ENCODE measurements at places on chromosomes 6 and 20.

DNA sequence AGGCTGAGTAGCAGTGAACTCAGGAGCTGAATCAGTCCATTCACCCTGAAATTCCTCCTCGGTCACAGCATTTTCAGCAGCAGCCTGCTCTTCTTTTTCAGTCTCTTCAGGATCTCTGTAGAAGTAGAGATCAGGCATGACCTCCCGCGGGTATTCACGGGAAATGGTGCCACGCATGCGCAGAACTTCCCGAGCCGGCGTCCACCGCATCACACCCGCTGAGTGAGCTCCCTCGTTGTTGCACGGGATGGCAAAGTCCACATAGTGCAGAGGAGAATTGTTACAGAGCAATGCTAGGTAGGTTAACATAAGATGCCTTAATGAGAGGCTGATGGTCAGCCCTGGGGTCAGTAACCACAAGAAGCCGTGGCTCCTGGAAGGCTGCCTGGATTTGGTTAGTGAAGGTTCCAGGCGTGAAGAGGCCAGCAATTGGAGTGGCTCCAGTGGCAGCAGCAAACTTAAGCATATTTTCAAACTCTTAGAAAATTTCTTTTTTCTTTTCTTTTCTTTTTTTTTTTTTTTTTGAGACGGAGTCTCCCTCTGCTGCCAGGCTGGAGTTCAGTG is 113.5 kb upstream of the HDAC2 start:
- no peak for DNase-seq

DNA sequence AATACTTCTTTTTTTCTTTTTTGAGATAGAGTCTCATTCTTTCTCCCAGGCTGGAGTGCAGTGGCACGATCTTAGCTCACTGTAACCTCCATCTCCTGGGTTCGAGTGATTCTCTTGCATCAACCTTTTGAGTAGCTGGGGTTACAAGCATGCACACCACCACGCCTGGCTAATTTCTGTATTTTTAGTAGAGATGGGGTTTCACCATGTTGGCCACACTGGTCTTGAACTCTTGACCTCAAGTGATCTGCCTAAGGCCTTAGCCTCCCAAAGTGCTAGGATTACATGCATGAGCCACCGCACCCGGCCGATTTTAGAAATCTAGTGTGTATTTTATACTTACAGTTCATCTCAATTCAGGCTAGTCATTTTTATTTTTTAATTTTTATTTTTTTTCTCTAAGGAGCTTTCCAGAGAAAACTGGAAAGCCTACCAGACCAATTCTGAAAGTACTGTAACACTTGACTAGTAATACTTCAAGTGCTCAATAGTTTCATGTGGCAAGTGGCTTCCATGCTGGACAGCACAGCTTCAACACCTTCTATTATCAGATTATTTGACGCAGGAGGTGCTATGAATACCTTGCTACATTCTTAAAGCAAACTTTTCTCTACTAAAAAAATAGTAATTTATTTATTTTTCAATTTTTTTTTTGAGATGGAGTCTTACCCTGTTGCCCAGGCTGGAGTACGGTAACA is 25.0 kb downstream of the POLR1C start:
- DNase-seq: no peak

GRCh38 chr20:10022625-10023024 is 12.2 kb upstream of the ANKEF1 start:
- DNase-seq: no peak

GRCh38 chr6:169167581-169168301 is 85.9 kb downstream of the THBS2 start:
- no peak for DNase-seq

GRCh38 chr6:44302856-44303255 is 10.3 kb downstream of the AARS2 start:
- no peak for DNase-seq

GRCh38 chr6:137487181-137487868 is 6.9 kb downstream of the OLIG3 start:
- DNase-seq: no peak

GRCh38 chr6:150905769-150906168 is 40.3 kb downstream of the MTHFD1L start:
- DNase-seq: no peak

- no peak for DNase-seq
These were observed 595.3 kb upstream of the POU3F2 start for GRCh38 chr6:98239057-98239456.

- no peak for DNase-seq
These were observed 7.6 kb upstream of the HLA-DRA start for GRCh38 chr6:32432050-32432450.

GRCh38 chr20:54624706-54625390 is 149.5 kb downstream of the DOK5 start:
- DNase-seq: no peak

DNA sequence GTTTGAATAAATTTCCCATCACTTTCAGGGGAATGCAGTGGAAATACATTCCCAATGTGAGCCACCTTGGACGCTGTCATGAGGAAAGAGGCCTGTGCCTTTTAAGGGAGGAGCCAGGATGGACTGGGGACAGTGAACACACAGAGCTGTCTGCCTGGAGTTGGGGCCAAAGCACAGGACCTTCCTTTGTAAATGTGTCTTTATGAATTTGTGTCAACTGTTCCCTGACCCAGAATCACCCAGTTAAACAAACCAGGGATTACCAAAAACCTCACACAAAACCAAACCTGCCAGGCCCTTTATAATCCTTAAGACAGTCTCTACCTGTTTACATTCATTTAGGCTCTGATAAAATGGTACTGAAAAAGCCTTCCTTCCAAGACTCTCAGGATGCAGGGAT is 513.7 kb downstream of the MAFB start:
- DNase-seq: no peak

GRCh38 chr20:63536997-63537524 is at the start of gene PTK6:
TSS of gene PTK6 (minus strand) at chr20:63537376. CDS start at chr20:63537314, 62 bp downstream.
- DNase-seq: no peak

- DNase-seq: no peak
These were observed 59.3 kb upstream of the JAG1 start for GRCh38 chr20:10733122-10733521.
